Stomach (tissue), 19 donors: ENCODE measurements at places on chromosomes 2 and 18.

GRCh38 chr2:27870724-27871123 is 19.5 kb downstream of the RBKS start:
- DNase-seq = no peak

DNA sequence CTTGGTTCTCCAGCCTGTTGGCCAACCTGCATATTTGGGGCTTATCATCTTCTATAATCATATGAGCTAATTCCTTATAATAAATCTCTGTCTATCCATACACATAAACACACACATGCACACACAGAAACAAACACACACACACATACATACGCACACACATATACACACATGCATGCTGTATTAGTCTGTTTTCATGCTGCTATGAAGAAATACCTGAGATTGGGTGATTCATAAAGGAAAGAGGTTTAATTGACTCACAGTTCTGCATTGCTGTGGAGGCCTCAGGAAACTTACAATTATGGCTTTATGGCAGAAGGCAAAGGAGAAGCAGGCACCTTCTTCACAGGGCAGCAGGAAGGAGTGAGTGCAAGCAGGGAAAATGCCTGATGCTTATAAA is 707.4 kb upstream of the CDH2 start:
- no peak for DNase-seq

- DNase-seq = no peak
Observed at GRCh38 chr2:70580352-70580751, 26.7 kb upstream of the TGFA start.

DNA sequence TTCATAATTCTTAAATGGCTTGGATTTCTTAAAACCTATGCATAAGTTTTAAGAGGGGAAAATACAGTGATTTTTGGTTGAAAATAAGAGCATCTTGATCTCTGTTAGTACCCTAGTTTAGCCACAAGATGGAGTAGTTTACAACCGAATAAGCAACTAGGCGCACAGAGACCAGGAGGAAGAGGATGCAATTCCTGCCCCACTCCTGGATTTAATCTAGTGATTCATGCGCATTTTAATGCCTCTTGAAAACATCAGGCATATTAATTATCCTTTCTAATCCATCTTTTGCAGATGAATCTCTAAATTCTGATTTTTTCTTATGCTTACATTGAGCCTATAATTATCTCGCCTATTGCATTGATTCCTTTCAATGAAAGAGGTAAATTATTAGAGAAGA is 76.7 kb downstream of the MRPS9 start:
- DNase-seq = peak; percentile 74

- DNase-seq = peak; percentile 33
Observed at GRCh38 chr2:195898505-195899191, 170.0 kb downstream of the DNAH7 start.

GRCh38 chr2:63651356-63651755 is 62.6 kb downstream of the MDH1 start:
- DNase-seq = no peak

DNA sequence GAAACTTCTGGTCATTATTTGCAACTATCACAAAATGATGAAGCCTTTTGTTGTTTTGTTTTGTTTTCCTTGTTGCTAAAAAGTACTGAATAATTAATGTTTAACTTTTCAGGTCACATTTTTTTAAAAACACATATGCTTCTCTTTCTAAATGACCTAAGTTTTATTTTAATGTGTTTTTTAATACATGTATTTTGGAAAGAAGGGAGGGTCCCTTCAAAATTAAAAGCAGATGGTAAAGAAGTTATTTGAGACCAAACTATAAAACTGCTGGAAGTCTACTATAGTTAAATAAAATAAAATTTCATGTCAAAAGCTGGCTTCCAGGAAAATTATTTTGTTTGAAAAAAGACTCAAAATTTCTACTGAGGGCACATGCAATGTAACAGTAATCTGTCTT is 39.5 kb upstream of the ASNSD1 start:
- DNase-seq = no peak

GRCh38 chr18:77103187-77103850 is 29.3 kb downstream of the MBP start:
- peak; percentile 50 for DNase-seq

GRCh38 chr2:188623995-188624643 is 332.4 kb downstream of the GULP1 start:
- no peak for DNase-seq
